ENCODE measurements at places on chromosomes 4 and X. TPM values are rescaled to one million over a fixed set of nuclear protein-coding genes. Genes with fewer than 3 reads are reported as not detected.

GRCh38 chrX:134880866-134881265 lies 109.9 kb upstream of the SMIM10 start:
- DNase-seq: no peak

- no peak for DNase-seq
Measured at GRCh38 chr4:118271788-118272187, 81.0 kb downstream of the PRSS12 start.

DNA sequence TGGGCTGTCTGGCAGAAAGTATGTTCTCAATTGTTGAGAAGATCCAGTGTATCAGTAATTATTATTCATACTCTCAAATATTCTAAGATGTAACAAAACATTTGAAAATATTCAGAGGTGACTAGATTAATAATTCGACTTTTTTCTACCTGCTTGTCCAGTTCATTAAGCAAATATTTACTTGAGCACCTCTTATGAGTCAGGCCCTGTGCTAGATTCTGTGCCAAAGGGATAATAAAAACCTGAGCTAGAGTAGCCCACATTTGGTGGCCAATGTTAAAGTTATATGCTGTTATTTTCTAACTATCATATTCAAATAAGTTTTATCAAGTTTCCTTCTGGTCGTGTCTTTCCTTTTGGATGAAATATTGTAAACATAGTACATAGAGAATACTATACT lies 58.5 kb downstream of the ARHGAP10 start:
- DNase-seq: no peak

- no peak for DNase-seq
Measured at GRCh38 chrX:17638731-17639130, 98.6 kb upstream of the SCML1 start.

DNA sequence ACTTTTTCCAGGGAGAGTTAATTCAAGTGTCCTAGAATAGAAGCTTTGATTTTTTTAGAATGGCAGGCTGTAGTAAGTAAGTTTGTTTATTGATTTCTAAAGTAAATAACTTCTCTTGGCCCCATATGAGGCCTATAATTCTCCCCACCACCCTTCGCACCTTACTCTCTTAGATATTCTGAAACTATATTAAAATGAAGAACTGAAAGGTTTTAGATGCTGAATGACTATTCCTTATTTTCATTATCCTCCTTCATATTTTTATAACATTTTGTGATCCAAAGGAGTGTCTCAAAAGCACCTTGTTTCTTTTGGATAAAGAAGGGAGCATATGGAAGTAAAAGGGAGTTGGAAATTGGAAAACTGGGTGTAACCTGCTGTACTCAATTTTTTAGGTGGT lies 70.3 kb downstream of the IRS4 start:
- DNase-seq: no peak

The PNCK gene
- not detected for total RNA-seq

The CD99L2 gene
- 21.5 TPM for total RNA-seq

The HSD17B13 gene
- total RNA-seq: not detected

The TCEAL5 gene
- not detected for total RNA-seq

The ADAMTS3 gene
- 5.2 TPM for total RNA-seq

Measured in pulmonary artery endothelial cell (primary cell).